Activated CD4-positive, CD25-positive, alpha-beta regulatory T cell (primary cell): ENCODE measurements at places on chromosomes 7 and 10.

DNA sequence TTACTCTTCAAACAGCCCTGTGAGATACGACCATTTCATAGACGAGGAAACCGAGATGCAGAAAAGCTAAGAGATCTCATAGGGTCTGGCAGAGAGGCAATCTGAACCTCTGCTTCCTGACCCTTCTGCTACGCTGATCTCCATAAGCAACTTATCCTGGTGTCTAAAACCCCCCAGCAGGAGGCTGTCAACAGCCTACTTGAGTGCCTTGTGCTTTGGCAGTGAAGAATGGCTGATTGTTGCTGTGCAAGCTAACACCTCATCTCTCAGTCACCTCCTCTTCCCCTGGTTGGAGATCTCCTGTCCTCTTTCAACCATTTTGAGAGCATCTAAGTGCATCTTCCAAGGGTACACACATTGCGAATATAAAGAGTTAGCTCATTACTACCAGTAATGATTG lies 86.2 kb downstream of the AOAH start:
- no peak for DNase-seq

DNA sequence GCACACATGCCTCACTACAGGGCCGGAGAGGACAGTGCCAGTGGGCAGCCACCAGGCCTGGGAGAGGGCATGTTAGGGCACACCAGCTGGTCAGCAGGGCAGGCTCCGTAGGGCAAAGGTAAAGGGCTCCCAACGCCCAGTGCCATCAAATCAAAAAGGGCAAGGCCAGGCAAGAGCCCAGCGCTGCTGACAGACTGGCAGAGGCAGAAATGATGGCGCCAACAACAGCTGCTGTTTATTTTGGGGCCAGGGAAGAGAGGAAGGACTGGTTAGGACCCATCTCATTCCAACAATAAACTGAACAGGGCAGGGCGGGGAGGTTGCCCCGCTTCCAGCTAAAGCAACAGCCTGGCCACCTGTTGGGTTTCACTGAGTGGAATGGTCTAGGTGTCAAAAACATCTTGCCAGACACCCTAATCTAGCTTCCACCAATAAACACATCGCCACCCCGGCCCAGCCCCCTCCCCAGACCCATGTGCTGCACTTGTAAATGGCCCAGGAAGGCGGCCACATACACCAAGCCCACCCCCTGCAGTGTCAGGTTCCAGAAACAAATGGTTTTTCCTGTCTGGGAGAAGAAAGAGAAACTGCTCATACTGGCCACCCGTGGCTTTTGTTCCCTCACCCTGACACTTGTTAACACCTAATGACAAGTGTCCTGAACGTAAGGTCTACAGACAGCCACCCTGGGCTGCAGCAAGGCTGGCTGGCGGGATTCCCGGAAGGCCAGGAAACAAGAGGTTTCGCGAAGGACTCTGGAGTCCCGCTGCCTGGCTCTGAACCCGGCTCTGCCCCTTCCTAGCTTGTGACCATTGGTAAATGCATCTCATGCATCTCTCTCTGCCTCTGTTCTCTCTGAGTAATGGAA lies 15.3 kb downstream of the SH3PXD2A start:
- no peak for DNase-seq

DNA sequence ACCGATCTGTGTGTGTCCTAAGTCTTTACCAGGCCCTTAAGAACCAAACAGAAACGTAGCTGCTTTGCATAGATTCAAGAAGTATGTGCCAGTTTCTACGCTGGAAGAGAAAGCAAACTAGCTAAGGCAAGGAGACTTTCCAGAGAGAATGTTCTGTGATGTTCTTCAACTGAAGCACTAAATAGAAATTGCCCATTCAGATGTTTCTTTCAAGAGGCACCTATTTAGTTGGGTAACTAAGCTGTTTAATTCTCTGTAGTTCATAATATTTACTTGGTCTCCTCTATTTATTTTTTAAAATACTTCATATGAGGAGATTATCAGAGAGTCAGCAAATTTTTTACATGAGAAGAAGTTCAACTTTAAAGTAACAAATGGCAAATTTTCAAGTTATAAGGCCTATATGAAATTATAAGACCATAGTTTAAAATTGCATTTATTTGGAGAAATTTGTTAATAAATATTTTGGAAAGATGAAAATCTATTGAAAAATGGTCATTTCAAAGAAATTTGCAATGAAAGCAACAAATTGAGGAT lies 279.0 kb downstream of the NEBL start:
- DNase-seq, result no peak

DNA sequence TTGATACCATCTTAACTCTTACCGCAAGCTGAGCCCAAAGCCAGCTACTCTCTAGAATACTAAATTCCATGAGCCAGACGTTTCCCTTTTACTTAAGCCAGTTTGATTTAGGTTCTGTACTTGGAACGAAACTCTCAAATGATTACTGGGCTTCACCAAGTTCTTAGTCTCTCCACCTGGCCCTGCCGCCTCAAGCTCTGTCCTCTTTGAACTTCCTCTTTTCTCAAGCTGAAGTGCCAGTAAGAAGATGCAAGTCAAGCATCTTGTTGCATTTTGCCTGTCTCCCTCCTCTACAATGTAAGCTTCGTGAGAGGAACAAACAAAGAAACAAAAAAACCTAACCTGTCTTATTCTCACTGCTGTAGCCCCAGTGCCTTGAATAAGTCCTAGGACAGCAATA lies 358.2 kb upstream of the NPVF start:
- no peak for DNase-seq

DNA sequence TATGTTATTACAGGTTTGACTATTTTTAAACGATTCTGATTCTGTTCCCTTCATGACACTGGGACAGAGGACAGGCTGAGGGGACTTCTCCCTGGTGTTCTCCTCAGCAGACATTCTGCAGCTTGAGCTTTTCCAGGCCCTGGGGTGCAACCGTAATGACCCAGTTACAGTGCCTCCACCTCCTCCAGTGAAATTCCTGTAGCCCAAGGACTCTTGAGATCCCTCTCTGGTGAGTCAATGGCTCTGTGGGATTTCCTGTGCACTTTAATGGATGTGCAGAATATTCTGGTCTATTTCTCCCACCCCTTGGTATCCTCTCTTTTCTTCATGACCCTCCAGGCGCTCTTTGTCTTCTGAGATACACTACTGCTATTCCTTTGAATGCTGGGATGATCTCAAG lies 319.3 kb downstream of the INHBA start:
- no peak for DNase-seq

GRCh38 chr7:108204281-108204796 lies 74.2 kb upstream of the LAMB4 start:
- no peak for DNase-seq

DNA sequence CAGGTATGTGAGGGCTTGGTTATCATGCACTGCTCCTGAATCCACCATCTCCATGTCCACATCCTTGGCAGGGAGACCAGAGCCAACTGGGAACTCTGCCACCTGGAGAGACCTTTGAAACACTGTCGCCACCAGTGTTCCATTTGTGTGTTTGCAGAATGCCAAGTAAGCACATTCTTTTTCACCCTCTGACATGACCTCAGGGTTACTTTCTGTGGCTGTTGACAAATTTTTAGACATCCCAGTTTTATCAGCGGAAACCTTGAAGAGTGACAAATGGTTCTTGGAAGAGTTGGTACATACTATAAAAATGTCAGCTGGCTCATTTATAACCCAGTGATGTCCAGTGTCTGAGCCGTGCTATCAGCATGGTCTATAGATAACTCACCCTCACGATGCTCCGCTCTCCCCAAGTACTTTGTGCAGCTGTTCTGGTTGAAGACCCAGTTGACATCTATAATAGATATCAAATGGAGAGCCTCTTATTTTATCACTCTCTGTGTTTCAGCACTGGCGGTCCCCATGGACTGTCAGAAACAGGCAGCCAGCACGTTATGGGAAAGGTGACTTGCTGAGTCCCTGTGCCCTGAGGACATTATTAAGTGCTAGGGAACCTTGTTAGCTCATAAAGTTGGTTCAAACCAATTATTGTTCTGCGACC lies 563.1 kb upstream of the GALNT17 start:
- DNase-seq, result no peak

GRCh38 chr10:36362257-36362656 lies 720.2 kb upstream of the FZD8 start:
- no peak for DNase-seq

GRCh38 chr10:43209074-43209455 lies 57.8 kb downstream of the RASGEF1A start:
- no peak for DNase-seq
